ENCODE measurements at places on chromosomes 6 and 20.

GRCh38 chr20:58251979-58252591 lies 23.6 kb upstream of the ANKRD60 start:
- DNase-seq: peak; percentile 17

GRCh38 chr20:43442282-43442880 lies 15.3 kb upstream of the SRSF6 start:
- DNase-seq: no peak

- DNase-seq: no peak
Observed at GRCh38 chr6:95143408-95144180, 433.7 kb upstream of the MANEA start.

DNA sequence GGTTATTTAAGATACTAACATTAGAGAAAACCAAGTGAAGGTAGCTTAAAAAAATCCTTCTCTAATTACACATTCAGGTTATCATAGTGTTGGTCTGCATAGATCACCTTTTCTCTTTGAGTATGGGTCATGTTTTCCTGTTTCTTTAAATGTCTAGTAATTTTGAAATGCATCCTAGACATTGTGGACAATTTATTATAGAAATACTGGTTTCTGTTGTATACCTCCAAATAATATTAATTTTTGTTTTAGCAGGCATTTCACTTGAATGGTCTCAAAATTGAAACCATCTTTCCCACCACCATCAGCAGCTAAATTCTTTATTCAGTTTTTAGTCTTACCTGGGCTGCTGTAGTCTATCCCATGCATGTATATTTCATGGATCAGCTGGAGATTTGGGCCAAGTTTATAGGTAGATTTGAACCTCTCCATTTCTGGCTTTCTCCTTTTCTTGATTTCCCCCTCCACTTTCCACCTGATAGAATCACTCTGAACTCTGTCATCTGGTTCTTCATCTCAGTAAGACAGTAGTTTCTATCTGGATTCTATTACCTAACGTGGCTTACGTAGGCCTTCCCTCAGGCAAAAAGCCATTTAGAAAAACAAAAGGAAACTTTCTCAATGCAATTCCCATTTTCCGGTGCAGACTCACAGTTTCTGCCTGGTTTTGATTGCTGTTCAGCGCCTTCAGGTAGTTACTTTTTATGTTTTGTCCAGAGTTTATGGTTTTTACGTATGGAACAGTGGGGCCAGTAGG lies 52.3 kb downstream of the ZFAND3 start:
- no peak for DNase-seq

DNA sequence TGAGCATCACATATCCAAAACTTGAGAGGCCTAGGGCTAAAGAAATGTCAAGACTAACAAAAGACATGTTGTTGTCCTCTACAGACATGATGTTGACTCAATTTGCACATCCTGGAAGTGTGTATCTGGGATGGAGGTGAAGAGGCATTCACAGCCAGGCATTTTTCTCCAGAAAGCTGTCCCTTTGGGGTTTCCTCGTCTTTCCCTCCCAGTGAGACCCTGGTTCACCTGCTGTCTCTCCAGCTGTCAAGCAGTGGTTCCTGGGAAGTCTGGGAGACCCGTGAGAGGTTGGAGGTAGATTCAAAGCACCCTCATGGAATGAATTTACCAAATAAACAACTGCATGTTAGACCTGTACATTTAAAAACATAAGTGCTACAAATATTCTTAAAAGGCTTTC lies 32.1 kb downstream of the BACH2 start:
- no peak for DNase-seq

GRCh38 chr6:137044366-137045221 lies at the start of gene IL20RA:
TSS of gene IL20RA (minus strand) at chr6:137044965. CDS start at chr6:137044728, 237 bp downstream.
- peak; percentile 22 for DNase-seq

DNA sequence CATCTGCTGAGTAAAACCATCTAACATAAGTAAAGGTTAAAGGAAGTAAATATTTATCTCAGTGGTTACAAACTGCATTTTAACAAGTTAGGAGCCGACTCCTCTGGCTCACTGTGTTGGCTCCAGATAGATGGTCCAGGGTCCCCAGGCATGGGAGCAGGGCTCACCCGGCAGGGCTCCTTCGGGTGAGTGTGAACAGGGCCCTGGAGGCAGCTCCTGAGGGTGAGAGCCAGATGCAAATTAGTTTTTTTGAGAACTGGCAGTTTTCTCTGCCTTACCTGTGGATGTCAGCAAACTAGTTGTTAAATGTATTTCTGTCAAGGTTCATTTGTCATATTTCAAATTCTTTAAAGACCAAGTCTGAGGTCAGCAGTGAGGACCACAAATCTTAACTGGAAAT lies 21.5 kb downstream of the TPBG start:
- no peak for DNase-seq

- DNase-seq: no peak
Observed at GRCh38 chr6:119447921-119448320, 98.4 kb upstream of the MAN1A1 start.

- DNase-seq: no peak
Observed at GRCh38 chr20:36777576-36777975, 4.0 kb upstream of the DSN1 start.

DNA sequence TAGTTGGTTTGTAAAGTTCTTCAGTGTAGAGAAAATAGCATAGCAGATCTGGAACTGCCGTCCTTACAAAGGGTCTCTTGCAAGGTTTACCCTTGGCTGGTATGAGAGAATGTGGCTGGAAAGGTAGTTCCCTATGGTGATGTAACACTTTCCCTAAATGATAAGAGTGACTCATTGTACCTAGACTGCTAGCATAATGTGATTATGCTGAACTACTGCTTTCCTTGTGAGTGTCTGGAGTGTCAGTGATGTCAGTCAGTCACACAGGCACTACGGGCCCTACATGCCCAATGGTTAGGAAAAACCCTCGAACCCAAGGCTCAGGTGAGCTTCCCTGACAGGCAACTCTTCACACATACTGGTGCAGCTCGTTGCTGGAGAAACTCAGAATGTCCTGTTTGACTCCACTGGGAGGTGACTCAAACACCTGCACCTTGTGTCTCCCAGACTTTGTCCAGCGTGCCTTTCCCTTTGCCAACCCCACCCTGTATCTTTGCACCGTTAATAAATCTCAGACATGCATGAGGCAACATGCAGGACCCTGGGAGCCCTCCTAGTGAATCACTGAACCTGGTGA lies 28.4 kb upstream of the LY86 start:
- DNase-seq: no peak

DNA sequence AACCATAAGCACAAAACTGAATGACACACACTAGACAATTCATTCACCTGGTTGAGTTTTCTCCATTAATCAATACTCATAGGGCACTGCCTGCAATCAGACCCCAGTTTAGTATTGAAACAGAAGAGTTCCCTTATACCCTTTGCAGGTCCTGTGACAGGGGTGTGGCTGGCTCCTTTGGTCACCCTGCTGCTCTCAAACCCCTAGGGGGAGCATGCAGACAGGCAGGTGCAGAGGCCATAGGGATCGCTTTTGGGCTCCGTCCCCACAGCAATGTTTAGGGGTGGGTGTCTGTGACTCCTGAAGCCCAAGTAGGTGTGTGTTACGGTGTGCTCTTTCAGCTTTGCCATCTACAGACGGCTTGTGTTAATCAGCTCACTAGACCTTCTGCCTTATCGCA lies 210.4 kb downstream of the CENPW start:
- DNase-seq: no peak

DNA sequence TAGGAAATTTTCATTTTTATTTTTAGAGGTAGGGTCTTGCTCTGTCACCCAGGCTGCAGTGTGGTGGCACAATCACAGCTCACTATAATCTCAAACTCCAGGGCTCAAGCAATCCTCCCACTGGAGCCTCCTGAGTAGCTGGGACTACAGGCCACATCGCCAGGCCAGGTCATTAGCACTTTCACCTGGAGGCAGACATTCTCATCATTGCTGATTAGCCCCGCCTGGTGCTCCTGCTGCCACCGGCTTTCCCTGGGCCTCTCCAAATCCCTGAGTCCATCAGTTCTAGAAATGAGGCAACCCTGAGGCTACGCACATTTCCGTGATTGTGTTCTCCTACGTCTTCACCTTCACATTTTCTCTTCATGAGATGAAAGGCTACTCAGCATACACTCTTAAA lies 607.7 kb upstream of the NRSN1 start:
- DNase-seq: no peak

DNA sequence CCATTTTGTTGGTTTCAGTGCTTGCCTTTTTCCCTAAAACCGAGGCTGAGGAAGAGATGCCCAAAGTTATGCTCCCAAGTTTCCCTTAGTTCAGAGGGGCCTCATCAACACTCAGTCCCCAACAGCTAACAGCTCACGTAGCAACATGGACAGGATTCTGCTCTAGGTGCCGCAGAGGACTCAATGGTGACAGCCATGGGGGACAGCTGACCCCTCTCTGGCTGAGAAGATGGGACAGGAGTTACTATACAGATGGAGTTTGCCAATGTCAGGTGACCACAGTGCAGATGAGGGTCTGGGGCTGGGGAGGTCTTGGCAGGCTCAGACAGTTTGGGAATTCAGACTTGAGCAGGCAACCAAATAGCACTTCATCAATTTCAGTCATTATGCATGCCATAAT lies 67.3 kb downstream of the NPEPL1 start:
- no peak for DNase-seq

GRCh38 chr6:24951811-24952299 lies 16.1 kb upstream of the RIPOR2 start:
- DNase-seq: no peak

GRCh38 chr20:692044-692443 lies 16.4 kb upstream of the SCRT2 start:
- no peak for DNase-seq

GRCh38 chr20:51034476-51034875 lies 11.6 kb upstream of the KCNG1 start:
- no peak for DNase-seq

GRCh38 chr6:22499815-22500214 lies 69.6 kb upstream of the HDGFL1 start:
- DNase-seq: no peak

DNA sequence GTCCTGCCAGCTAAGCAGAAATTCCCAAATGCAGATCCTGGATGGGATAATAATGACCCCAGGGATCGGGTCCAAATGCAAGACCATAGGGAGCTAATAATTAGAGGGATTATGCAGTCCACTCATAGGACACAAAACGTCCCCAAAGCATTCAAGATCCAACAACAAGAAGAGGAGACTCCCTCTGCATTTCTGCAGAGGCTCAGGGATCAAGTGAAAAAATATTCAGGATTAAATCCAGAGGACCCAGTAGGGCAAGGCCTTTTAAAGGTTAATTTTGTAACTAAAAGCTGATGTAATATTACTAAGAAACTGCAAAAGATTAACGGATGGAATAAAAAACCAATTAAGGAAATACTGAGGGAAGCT lies 22.2 kb downstream of the HLA-A start:
- DNase-seq: no peak

DNA sequence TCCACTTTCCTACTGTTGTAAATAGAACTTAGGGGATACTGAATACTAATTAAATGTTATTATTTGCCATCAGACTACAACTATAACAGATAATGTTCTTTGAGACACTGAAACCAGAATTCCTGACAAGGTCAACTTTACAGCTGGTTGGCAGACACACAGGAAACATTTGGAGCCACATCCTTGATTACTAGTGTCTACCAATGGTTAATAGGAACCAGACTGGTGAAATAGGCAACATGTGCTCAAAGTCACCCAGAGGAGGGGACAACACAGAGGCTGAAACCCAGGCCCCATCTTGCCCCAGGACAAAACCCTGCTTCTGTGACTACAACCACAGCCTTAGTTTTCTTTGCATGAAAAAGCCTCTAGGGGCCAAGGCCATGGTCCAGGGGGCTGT lies 47.8 kb upstream of the NT5E start:
- no peak for DNase-seq

DNA sequence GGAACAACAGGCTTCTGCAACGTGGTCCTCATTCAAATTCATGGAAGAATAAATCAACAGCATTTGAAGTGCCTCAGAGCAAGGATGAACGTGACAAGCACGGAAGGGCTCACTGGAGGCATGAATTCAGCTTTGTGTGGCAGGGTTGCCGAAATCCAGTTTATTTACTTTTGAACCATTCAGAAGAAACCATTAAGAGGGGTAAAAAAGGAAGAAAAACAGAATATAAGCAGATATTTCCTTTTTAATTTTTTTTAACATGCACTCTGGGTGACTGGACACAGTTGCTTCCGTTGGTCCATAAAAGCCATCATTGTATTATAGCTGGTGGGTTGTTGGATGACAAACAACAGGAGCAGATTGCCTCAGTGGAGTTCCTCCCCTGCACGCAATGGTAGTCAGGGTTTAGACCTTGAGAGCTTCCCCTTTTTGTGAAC lies 17.3 kb upstream of the SNRPB2 start:
- DNase-seq: no peak

DNA sequence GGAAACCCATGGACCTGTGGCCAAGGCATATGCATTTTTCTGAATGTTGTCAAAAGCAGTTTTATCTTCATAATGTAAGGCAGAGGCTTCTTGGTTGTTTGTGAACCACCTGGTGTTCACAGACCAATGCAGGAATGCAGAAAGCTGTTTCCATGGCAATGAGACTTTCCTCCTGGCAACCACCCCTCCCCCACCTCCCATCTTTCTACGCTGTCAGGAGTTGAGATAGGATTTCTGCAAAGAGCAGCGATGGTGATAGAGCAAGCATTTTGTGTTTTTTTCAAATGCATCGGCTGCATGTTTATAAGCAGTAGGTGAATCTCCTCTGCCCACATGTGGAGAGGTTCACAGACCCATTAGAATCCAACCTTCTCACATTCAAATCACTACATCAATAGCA lies 114.1 kb upstream of the SMLR1 start:
- DNase-seq: no peak

GRCh38 chr6:133630651-133631050 lies 258.3 kb upstream of the TCF21 start:
- no peak for DNase-seq

GRCh38 chr6:52186480-52186879 lies 305 bp downstream of the IL17A start:
- DNase-seq: no peak

GRCh38 chr6:33430991-33431879 lies 11.4 kb downstream of the SYNGAP1 start:
- DNase-seq: peak; percentile 39

DNA sequence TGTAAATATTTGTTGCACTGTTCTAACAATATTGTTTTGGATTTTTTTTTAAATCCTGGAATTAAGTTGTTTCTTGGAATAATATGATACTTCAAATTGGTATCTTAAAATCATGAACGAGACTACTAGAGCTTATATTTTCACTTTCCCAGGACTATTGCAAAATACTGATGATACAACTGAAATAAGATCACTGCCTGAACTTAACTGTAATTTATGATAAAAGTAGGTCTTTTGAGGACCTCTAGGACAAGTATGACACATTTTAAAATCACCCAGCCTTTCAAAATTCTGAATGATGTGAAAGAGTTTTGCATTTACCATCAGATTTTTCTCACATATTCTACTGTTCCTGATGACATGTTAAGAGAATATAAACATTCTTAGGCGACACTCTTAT lies 8.6 kb upstream of the UBE2J1 start:
- DNase-seq: no peak

DNA sequence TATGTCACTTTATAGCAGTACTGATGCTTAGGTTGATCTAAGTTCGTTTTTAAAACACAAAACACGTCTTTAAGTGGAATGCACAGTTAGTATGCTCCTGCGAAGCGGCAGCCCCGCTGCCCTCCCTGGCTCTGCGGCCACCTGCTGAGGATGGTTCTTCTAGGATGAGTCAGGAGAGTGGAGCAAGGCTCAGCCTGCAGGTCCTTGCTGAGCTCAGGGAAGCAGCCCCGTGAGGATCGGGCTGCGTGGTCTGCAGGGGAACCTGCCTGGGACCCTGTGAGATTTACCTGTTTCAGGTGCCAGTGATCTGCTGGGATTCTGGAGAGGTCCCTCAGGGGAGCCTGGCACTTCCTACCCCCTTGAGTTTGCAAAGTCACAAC lies 57.5 kb downstream of the SYNJ2 start:
- no peak for DNase-seq

Measured in NCI-H2029 (cell line).